ENCODE measurements at places on chromosomes 13 and 19.
A peak's percentile ranks its signal among the peaks of the same experiment; 100 is the strongest.

DNA sequence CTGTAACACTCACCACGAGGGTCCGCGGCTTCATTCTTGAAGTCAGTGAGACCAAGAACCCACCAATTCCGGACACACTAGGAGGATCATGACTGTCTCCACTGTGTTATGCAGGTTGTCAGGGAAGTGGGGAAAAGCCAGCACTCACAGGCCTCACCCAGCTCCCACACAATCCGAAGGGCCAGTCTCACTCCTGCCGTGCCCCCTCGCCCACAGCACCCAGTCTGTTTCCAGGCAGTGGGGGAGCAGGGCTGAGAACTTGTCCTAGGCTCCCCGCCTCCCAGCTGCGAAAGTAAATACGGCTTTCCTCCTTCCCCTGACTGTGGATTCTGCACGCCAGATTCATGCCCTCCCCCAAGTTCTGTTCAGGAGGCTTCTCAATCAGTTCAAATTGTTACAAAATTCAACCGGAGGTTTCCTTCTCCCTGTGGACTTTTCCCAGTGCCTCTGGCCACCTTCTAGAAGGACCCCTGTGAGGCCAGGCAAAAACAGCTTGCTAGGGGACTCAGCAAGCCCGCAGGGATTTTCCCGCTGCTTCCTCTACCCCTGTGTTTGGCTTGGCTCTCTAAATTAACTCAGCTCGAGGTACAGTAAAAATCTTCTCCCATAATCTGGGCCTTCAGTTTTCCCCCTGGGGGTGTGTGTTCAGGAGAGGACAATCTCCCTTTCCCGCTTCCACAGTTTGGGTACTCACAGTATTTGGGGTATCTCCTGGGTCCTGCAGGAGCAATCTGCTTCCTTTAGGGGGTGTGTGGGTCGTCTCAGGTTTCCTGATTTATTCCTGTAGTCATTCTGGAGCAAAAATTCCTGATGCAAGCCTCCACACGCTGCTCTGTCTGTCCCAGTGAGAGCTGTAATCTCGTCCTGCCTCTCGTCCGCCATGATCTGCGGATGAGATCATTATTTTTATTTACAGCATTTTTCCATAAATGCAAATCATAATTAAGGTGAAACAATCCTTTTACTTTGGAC lies 899.8 kb downstream of the GPC5 start:
- DNase-seq: no peak

- DNase-seq: peak; percentile 58
Observed at GRCh38 chr19:11699931-11700794, 38.6 kb downstream of the ZNF823 start.

DNA sequence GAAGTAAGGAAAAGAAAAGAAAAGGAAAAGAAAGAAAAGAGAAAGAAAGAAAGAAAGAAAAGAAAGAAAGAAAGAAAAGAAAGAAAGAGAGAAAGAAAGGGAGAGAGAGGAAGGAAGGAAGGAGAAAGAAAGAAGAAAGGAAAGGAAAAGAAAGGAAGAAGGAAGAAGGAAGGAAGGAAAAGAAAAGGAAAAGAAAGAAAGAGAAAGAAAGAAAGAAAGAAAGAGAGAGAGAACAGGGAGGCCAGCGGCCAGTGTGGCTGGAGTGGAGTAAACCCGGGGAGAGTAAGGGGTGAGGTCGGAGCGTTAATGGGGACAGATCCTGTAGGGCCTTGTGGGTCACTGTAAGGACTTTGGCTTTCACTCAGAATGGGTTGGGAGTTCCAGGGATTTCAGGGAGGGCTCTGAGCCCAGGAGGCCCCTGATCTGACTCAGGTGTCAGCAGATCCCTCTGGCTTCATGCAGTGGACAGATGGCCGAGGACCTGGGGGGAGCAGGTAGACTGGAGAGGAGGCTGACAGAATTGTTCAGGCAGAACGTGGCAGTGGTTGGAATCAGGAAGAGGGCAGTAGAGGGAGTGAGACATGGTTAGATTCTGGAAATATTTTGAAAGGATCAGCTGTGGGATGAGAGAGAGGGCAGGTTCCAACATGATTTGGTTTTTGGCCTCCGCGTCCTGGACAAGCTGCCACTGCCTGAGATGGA lies 19.8 kb upstream of the FXYD3 start:
- no peak for DNase-seq

GRCh38 chr19:18176367-18177310 lies 3.0 kb downstream of the IFI30 start:
- DNase-seq: no peak

DNA sequence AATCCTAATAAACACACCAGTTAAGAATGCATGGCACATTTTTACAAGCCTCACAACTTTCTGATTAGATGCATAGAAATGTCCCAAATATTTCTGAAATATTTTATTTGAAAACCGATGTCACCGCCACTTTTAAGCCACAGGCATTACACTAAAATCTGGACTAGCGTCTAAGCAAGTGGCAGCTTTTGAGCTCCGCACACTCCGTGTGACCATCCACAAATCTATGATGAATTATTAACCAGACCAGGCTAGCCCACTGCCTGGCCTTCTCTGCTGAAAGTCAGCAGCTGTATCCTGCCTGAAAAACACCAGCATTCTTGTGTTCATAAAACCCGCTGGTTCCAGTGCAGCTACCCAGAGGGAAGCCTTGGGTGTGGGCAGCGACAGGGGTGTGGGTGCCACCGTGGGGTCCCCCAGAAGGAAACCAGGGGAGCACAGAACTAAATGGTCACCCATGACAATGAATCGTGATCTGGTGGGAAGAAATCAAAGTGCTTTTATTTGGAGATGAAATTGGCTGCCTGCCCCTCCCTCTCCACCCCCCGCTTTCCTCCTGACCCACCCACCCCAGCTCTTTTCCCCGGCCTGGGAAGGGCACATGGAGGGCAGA lies 13.8 kb downstream of the RASA3 start:
- DNase-seq: no peak

- peak; percentile 58 for DNase-seq
Observed at GRCh38 chr13:21671620-21672286, 880 bp downstream of the FGF9 start.

DNA sequence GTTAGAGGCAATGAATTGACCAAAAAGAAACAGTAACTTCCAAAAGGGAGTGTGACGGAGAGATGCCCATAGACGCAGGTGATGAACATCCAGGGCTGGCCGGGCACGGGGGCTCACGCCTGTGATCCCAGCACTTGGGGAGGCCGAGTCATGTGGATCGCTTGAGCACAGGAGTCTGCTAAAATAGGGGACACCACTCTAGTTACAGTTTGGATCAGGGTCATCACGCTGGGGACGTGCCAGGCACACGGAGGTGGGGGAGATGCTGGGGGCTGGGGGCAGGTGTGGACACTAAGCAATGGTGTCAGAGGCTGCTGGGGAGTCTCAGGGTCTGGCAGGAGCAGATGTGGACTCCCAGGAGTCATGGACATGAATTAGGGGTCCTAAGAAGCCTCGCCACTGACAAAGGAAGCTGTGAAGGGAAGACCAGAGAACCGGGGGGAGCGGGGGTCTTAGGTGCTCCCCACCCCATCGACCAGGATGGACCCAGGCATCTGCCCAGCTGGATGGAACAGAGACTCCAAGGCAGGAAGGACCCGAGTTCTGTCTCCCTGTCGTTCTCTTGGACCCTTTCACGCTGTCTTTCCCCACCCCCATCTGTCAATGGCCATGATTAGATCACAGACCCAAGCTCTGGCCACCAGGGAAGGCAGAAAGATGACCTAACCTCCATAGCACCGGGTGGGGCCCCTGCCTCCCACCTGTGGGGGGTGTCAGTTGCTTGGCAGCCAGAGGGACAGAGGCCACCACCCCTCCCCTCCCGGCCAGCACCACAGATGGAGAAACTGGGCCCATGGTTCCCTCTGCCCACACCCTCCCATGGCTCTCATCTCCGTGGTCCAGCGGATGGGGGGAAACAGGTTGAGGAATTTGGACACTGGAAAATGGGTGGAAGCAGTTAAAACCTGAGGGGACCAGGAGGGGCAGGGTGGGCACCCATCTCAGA lies 19.6 kb downstream of the CCDC8 start:
- DNase-seq: no peak

GRCh38 chr13:24985896-24986295 lies 110.0 kb upstream of the PABPC3 start:
- DNase-seq: no peak

DNA sequence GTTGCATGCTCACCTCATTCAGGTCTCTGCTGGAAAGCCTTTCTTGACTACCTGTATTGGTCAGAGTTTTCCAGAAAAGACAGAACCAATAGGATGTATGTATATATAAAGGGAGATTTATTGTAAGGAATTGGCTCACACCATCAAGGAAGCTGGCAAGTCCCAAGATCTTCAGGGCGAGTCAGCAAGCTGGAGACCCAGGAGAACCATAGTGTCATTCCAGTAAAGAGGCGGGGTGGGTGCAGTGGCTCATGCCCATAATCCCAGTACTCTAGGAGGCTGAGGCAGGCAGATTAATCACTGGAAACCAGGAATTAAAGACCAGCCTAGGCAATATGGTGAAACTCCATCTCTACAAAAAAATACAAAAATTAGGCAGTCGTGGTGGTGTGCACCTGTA lies 30.4 kb upstream of the FARP1 start:
- no peak for DNase-seq

- peak; percentile 86 for DNase-seq
Observed at GRCh38 chr19:3034656-3035541, 5.8 kb upstream of the TLE2 start.

- no peak for DNase-seq
Observed at GRCh38 chr19:4009990-4010807, 2.7 kb downstream of the PIAS4 start.

DNA sequence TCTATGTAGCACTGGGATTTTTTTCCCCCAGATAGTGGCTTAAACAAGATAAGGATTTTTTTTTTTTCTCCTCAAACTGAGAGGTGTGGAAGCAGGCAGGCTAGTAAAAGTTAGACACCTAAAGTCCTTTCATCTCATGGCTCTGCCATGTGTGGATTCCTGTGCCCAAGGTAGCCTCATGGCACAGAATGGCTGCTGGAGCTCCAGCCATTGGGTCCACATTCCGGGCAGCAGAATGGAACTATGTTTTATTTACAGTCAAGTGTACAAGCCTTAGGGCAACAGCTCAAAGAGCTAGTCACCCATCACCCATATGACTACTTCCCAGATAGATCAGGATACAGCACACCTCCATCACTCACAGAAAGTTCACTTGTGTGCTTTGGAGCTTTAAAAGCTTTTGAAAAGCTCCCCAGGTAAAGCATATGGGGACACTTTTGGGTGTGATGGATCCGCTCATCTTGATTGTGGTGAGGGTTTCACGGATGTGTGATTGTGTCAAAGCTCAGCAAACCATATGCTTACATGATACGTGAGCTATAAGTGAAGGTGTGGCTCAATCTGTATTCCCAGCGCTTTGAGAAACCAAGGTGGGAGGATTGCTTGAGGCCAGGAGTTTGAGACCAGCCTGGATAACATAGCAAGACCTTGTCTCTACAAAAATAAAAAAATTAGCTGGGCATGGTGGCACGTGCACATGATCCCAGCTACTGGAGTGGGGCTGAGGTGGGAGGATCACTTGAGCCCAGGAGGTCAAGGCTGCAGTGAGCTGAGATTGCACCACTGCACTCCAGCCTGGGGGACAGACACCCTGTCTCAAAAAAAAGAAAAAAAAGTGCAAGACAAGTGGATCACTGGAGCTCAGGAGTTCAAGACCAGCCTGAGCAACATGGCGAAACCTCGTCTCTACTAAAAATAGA lies 18.1 kb downstream of the PGLS start:
- no peak for DNase-seq

- DNase-seq: no peak
Observed at GRCh38 chr13:43431290-43431716, 355.5 kb downstream of the ENOX1 start.

- peak; percentile 62 for DNase-seq
Observed at GRCh38 chr19:17720440-17720839, 1.2 kb downstream of the MAP1S start.

- no peak for DNase-seq
Observed at GRCh38 chr13:29315847-29316246, 279.6 kb downstream of the SLC7A1 start.

DNA sequence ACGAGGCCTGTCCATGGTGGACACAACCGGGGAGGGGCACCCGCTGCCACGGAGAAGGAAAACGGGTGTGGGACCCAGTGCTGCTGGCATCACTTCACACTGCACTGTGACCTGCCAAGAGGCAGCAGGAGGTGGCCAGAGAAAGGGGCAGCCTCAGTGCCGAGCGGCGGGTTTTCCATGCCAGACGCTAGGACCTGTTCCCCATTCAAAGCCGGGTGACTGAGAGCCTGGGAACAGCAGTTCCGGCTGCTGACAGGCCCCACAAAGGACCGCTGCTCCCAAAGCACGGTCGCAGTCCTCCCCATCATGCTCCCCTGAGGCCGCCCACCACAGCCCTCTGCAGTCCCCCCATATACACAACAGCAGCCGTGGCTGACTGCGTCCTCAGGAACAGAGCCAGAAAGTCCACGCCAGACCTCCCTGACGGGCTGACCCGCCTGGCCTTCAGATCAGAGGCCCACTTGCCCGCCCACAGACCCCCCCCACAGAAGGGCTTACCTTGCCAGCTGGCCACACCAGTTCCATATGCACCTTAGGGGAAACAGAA lies 5.4 kb downstream of the AKAP8 start:
- DNase-seq: no peak

DNA sequence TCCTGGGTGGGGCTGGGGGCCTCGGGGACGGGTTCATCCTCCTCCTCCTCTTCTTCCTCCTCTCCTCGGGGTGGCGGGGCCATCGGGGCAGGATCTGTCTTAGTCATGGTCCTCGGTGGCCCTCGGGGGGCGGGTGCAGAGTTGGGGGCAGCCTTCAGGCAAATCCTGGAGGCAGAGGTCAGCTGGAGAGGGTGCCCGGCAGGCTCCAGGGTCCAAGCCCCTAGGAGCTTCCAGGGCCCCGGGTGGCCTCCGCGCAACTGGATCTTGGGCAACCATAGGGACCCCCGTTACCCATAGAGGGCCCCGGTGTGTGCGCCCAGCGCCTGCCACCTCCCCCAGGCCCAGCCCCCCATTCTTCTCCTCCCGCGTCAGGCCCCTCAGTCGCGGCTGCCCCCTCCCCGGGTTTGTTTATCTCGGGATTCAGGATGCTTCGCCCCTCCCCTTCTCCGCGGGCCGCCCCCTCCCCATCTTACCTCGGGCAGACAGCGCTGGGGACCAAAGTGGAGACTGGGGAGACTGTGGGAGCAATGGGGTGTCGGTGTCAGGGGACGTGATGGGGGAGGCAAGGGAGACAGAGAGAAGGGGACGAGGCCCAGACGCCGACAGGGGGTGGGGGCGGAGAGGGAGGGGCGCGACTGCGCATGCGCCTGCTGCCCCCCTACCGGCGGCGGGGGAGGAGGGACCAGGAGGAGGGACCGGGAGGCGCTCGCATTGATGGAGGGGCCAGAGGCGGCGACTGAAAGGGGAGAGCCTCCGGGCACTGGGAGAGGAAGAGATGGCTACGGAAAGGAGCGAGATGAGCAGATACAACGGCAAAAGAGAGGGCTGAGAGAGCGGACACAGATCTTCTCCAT lies at the start of gene CLIP3:
TSS of gene CLIP3 (minus strand) at position 623 of the 854 bp plus-strand sequence. CDS start at position 107, 516 bp downstream.
- DNase-seq: peak; percentile 83

All from activated CD4-positive, alpha-beta T cell treated with anti-CD3 and anti-CD28 coated beads, Interleukin-2, amount 10 ng/mL, durations not matched to agents 24 days and 14 days (primary cell).